HCT116 (cell line): ENCODE measurements at places on chromosomes 6 and 20.

DNA sequence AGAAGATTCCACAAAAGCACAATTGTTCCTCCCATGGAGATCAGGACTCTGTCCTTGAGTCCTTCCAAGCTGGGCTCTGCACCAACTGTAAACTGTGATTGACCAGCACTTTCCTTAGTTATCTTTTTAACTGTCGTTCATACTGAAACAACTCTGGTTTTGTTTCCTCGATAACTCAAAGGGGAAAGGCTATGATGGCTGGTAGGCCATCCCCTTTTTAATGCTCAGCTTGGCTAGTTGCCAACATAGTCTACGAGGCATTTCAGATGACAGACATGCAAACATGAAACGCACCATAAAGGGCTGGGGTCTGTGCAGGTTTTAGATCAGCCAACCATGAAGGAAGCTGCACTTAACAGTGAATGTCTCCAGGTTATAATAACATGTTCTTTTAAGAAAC lies 497.1 kb upstream of the ARID1B start:
- no peak for DNase-seq

DNA sequence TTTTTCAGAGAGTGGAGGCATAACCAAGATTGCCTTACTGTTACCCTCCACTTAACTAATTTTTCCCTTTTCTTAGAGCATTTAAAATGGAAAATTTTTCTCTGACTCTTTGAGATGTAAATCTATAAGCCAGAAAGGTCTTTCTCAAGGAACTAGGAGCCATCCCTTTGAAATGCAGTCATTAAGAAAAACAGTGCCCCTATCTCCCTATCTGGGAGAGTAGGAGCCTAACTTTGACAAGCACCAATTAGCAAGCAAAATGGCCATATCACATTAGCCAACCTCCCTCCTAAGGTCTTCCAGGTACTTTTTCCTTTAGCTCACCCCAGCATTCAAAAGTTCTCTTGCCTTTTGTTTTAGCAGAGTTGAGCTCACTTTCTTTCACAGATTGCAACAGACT lies 570.5 kb downstream of the EPHA7 start:
- DNase-seq, result no peak

- DNase-seq, result no peak
Observed at GRCh38 chr6:141035312-141036200, 1097.2 kb upstream of the GJE1 start.

GRCh38 chr6:48996461-48997119 lies 466.5 kb downstream of the MMUT start:
- no peak for DNase-seq

DNA sequence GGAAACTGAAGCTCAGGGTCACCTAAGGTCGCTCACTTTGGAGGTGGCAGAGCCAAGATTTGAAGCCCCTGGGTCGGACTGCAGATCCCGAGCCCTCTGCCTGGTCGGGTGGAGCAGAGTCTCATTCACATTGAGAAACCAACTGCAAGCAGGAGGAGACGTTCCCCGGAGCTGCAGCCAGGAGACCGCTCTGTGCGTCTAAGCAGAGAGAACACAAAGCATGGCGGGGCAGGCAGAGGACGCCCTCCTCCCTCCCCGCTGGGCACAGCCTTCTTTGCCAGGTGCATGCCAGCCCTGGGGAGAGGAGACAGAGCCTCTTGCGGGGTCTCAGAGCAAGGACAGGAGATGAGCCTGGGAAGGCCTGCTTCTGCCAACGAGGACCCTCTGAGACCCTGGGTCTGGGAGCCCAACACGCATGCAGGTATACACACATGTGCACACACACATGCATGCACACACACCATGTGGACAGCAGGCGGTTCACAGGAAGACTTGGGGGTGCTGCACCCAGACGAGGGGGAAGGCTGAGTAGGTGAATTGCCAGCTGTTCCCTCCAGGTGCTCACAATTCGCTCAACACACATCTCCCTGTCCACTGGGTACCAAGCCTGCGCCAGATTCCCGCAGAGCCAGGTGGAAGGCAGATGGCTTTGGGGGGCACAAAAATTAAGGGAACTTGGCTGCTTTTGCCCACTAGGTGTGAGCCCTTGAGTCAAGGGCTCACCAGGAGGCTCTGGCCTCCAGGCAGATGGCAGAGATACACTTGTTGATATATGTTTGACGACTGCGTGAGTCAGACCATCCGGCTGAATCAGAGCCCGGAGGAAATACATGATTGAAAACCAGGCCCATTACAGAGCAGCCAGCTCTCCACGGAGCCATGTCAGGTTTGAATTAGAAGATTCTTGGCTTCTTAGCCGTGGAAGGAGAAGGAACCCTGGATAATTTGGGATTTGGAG lies 5.5 kb upstream of the NTSR1 start:
- peak; percentile 76 for DNase-seq

GRCh38 chr6:105304366-105304765 lies 98.5 kb downstream of the PREP start:
- no peak for DNase-seq

GRCh38 chr20:61974357-61974665 lies 91.4 kb downstream of the TAF4 start:
- no peak for DNase-seq

DNA sequence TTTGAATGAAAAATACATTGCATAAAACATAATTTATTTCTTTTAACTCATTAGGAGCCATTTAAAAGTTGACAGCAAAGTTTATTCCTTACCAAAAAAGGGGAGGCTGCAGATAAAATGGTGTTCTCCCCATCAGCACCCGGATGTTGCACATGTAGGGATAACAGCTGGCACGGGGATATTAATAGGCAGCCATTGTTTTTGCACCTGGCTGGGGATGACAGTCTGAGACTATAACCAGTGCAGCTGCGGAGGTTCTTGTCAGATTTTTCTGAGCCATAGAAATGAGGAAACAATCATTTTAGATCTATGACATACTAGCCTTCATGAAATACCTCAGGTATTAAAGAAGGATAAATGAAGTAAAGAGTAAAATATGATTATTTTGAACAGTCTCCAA lies 20.1 kb upstream of the HECA start:
- no peak for DNase-seq

DNA sequence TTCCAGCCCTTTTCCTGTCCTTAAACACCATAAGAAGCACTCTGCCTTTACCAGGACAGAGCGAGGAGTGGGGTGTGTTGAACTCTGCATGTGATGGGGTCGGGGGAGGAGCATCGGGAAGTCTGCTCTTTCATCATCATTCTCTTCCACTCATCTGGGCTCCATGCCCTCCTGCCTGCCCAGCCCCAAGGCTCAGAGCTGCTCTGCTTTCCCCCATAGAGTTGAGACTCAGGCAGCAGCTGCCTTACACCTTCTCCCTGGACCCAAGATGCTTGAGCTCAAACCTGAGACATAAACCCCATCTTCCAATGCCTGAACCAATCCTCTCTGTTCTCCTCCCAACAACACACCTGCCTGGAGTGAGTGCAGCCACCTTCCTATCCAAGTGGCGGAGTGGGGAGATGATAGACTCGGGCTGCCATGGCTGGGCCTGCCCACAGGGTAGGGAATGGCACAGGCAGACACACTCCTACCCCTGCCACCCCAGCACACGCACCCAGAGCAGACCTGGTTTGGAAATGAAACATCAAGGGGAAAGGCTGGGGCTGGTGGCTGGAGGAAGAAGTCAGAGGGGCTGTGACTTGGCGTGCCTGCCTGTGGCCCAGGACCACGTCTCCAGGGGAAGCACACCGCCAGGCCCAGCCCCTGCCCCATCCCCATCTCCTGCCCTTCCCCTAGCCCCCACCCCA lies 28.4 kb downstream of the TFEB start:
- DNase-seq, result no peak

GRCh38 chr6:111731456-111732195 lies 125.9 kb upstream of the TRAF3IP2 start:
- DNase-seq, result no peak

GRCh38 chr6:148085631-148086331 lies 256.9 kb upstream of the SASH1 start:
- no peak for DNase-seq

DNA sequence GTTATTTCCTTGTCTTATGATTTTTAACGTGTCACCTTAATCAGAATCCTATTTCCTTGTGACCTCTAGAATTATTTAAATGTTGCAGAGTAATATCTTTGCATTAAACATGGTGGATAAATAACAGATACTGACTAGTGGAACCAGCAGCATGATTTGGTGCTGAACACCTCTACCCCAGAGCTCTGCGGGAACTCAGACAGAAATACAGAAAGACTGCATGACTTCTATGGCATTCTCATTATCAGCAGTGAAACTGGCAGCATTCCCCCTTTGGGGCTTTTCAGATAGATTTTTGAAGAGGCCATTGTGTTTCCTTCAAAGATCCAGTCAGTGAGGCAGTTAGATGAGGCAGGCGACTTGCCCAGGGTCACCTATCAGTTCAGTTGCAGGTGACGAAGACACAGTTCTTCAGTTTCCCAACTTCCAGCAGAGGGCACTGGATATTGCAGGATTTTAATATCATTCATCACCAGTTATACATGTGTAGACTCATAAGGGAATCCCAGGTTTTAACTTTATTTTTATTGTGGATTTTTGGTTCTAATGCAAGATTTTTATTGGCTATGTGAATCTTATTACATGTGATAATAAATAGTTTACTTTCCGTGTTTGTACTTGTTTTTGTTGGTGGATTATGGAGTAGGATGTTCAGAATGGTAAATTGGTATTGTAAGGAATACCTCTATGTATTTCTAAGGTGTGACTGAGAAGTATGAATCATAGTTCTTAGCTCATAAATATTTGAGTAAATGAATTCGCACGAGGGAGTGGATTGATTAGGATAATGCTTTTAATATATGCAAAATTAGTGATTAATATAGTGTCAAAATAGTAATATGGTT lies 81.3 kb downstream of the AFDN start:
- DNase-seq, result peak; percentile 18
